ENCODE measurements at places on chromosomes 13 and 19.

DNA sequence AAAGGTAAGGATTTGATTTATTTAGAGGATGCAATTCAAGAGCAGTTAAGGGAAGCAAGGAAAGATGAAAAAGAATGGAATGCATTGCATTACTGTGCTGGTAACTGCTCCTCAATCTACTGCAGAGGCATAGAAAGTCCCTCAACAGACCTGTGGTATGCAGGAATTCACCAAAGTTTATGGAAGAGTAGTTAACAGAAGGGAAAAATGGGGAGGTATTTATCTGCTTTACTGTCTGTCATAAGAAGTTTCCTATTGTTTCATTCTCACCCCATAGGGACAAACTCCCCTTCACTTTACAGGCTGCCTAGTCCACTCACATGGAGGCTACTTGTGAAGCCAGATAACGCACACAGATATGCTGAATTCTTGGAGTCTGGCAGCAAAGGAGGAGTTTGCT, 354.9 kb upstream of the SPRY2 start:
- no peak for DNase-seq

DNA sequence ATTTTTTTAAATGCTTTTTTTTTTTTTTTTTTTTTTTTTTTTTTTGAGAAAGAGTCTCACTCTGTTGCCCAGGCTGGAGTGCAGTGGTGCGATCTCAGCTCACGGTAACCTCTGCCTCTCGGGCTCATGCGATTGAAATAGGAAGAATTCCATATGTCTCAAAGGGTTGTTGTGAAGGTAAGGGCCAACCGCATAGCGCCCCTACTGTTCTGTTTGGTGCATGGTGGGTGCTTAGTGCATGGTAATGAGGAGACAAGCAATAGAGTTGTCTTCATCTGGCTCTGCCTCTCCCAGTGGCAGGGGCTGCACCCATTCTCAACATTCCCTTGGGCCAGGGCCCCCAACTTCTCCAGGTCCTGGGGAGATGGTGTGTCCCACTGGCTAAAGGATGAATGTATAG, 68.7 kb downstream of the RASL11A start:
- peak; percentile 23 for DNase-seq

DNA sequence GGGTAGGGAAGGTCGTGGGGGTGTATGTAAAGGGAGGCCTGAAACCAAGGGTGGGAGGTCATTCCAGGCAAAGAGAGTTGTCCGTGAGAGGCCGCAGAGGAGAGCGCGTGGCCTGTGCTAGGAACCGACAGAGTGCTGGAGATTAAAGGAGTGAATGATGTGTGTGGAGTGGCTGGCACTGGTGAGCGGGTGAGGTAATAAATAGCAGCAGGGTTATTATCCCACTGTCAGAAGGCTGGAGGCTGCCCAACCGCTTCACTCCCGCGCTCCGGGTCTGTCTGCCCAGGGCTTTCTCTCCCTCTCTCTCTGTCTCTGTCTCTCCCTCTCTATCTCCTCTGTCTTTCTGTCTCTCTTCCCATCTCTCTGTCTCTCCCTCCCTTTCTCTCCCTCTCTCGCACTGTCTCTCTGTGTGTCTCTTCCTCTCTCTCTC, 17.4 kb downstream of the ZNF579 start:
- no peak for DNase-seq

DNA sequence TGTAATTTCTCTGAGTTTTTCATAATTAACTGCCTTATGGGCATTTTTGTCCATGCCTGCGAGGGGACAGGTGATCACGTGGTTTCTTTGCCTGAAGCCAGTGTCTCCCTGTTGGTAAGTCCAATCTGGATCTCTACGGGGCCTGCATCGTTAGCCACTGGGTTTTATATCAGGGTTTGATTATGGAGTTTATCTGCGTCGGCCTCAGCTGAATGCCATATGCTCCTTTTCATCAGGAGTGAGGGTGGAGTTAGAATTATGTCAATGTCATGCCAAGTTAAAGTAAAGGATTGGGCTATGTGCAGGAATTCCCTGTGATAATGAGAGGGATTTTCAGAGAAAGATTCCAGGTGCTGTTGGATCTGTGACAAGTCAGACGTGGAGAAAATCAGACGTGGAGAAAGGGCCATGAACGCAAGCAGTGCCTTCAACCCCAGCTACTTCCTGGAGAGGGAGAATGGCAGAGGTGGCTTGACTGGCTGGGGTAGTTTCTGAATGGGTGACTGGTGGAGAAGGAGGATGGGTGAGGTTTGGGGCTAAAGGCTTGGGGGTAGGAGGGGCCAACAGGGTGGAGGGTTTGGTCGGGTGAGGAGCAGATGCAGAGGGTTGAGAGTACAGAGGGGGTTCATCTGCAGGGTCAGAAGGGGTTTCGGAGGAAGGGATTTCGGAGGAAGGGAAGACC, 24.3 kb downstream of the TMEM255B start:
- DNase-seq = no peak

DNA sequence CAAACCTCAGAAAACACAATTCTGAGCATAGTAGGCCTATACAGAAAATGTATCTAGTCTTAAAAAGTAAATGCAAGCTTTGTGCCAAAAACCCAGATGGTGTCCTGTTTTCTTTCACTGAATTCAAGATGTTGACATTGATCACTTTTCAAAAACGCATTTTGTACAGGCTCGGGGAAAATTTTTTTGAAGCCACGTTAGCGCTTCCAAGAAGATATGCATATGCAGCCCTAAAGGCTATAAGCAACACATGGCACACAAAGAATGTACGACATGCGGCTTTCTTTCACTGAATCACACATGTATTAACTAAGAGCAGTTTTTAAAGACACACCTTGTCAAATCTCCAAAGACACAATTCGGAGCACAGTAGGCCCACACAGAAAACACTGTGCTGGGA, 115.4 kb downstream of the MRPL57 start:
- no peak for DNase-seq

GRCh38 chr13:99905224-99905623, 66.3 kb downstream of the ZIC5 start:
- DNase-seq = no peak

- DNase-seq = peak; percentile 3
These were observed 150.2 kb downstream of the UQCRFS1 start for GRCh38 chr19:29062475-29063435.

- DNase-seq = no peak
These were observed 19.3 kb downstream of the HDGFL2 start for GRCh38 chr19:4491446-4491845.

GRCh38 chr19:46697204-46697960, 19.5 kb downstream of the PRKD2 start:
- no peak for DNase-seq

DNA sequence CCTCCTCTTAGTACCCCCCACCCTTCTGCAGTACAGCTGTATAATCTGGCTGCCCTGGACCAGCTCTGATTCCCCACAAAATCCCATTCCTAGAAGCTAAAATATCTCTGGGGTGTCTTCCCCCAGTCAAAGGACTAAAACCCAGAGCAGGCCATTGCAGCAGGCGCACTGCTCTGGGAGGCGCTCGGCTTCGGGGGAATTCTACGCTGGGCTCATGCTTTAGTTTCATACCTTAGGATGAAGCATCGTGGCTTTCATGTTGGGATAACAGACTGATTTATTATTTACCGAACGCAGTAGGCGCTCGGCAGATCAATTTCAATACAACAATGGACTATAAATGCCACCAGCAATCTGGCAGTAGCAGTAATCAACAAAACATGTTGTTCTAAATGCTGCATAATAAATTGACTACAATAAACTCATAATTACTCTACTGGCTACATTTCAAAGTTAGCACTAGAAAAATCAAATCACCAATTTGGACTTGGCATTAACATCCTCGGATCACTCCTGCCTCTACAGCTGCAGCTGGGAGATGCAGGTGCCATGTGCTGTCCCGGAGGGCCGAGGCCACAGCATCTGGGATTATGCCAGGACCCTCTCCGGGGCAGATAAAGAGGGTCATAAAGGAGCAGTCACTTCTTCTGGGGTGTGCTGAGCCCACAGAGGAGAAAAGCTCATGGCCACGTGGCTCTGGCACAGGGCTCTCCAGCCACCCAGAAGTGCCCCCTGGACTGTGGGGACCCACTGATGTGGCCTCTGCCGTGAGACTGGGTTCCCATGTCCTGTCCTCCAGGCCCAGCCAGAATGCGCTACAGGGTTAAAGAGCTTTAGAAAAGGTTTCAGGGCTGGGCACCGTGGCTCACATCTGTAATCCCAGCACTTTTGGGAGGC, 35.3 kb downstream of the CEBPG start:
- no peak for DNase-seq

DNA sequence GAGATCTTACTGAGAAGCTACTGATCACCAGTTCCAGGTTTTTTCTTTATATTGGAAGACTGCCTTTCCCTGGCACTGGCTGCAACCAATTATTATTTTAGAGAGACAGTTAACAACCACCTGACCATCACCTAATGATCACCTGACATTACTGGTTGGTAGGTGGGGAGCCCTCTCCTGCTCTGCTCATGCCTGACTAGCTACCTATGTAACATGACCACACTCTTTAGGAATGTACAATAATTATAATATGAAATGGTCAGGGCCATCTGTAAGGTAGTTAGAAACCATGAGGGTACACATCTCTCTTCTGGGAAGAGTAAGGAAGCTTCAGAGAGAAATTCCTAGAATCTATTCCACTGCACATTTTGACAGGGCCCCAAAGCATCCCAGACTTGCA, 59.0 kb upstream of the SCEL start:
- DNase-seq = no peak

GRCh38 chr19:17755443-17755890, 4.2 kb downstream of the FCHO1 start:
- peak; percentile 52 for DNase-seq

GRCh38 chr13:104008075-104008474, 941.9 kb upstream of the SLC10A2 start:
- no peak for DNase-seq

GRCh38 chr13:100019780-100020356, 38.3 kb downstream of the ZIC2 start:
- DNase-seq = no peak

GRCh38 chr19:23946569-23946968, 31.9 kb downstream of the ZNF726 start:
- DNase-seq = no peak

DNA sequence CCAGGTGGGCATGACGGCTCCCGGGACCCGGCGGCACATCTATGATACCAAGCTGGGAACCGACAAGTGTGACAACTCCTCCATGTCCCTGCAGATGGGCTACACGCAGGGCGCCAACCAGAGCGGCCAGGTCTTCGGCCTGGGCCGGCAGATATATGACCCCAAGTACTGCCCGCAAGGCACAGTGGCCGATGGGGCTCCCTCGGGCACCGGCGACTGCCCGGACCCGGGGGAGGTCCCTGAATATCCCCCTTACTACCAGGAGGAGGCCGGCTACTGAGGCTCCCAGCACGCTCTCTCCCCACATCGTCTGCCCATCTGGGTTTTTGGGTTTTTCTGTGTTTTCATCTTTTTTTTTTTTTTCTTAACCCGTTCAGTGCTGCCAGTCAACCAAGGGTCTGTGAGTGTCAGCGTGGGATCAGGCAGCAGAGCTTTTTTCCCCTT, 2.3 kb upstream of the ABCA7 start:
- DNase-seq = no peak

GRCh38 chr13:102628559-102628958, 31.8 kb downstream of the TPP2 start:
- no peak for DNase-seq

GRCh38 chr13:44249431-44249836, 124.2 kb upstream of the SERP2 start:
- no peak for DNase-seq

GRCh38 chr13:97139691-97140090, 82.4 kb upstream of the MBNL2 start:
- no peak for DNase-seq

GRCh38 chr13:83298617-83299016, 583.7 kb downstream of the SLITRK1 start:
- DNase-seq = no peak

GRCh38 chr19:11363881-11364280, 8.6 kb downstream of the PLPPR2 start:
- no peak for DNase-seq

- DNase-seq = no peak
These were observed 46.5 kb downstream of the DNAJC3 start for GRCh38 chr13:95723438-95723837.

- DNase-seq = no peak
These were observed 2.2 kb downstream of the ABCC4 start for GRCh38 chr13:95298971-95299621.

DNA sequence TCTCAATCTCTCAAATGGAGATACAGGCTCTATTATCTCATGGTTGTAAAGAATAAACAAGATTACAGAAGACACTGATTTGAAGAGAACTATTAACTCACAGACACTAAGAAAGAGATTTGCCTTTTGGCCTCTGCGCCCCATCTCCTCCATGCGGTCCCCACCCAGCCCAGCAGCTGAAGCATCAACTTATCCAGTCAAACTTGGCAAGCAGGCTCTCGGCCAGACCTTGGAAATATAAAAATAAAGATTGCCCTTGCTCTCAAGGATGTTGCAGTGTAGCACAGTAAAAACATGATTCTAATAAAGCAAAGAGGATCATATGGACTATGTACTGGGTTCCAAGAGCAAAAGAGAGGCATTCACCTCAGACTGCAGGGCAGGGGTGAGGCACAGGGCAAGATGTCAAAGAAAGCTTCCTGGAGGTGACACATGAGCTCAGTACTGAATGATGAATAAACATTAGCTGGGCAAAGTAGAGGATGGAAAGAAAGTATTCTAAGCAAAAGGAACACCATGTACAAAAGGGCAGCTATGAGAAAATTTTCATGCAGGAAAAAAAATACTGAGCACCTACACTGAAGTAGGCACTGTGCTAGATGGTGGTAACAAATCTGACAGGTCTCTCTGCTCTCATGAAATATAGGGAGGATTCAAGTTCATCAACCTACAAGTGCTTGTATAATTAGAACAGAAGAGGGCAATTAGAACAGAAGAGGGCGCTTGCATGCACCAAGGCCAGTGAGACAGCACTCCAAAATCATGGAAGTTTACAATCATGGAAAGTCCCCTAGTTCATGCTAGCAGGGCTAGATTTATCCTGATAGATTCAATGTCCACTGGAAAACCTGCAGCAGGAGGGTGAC, 85.0 kb downstream of the SACS start:
- DNase-seq = no peak

DNA sequence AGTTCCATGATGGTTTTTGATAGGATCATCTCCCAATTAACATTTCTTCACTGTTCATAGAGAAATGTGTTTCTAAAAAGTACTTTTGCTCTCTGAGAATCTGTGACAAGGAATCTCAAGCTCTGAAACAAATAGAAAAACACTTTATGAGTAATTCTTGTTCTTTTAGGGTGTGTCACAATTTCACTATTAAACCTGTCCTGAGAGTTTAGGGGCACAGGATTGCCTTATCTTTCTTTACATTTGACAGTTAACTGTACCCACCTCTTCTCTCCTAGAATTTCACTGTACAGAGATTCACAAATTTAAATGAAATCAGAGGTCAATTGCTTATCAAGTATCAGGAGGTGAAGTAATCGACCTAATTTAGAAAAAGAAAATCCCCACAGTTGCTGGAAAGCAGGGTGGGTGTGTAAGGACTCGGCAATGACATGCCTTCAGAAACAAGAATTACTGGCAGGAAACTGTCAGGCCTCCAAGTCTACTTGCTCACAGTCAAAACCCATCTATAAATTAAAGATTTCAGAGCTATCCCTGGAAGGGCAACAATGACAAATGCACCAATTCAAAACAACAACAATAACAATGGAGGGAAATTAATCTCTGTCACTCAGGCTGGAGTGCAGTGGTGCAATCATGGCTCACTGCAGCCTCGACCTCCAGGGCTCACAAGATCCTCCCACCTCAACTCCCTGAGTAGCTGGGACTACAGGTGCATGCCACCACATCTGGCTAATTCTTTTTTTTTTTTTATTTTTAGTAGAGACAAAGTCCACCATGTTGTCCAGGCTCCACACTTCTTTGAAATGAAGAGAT, 250.2 kb downstream of the ABCC4 start:
- DNase-seq = no peak

- no peak for DNase-seq
These were observed 6.2 kb upstream of the KLK13 start for GRCh38 chr19:51071095-51071405.
